Skin of body (tissue), 3 donors: ENCODE measurements at places on chromosomes 12 and 14. TPM values are rescaled to one million over a fixed set of nuclear protein-coding genes. Genes with fewer than 3 reads are reported as not detected.

The BORCS5 gene
- 23.1 TPM for total RNA-seq

The CPNE8 gene
- 7.3 TPM for total RNA-seq

The CMA1 gene
- 0.69 TPM for total RNA-seq

The GLS2 gene
- 2.1 TPM for total RNA-seq

The FAM181A gene
- not detected for total RNA-seq

The ACOT6 gene
- total RNA-seq: not detected

The FICD gene
- total RNA-seq: 2.2 TPM

The GPRC5D gene
- 10.1 TPM for total RNA-seq

The CALM1 gene
- total RNA-seq: 325 TPM

The RAD9B gene
- 0.79 TPM for total RNA-seq

The DCAF11 gene
- total RNA-seq: 45.2 TPM

The NRL gene
- total RNA-seq: 0.69 TPM

The AQP6 gene
- total RNA-seq: 0.20 TPM

The BCL2L2 gene
- 18.7 TPM for total RNA-seq

The PPP1R36 gene
- 0.89 TPM for total RNA-seq
